ENCODE measurements at places on chromosomes 3 and 15.

DNA sequence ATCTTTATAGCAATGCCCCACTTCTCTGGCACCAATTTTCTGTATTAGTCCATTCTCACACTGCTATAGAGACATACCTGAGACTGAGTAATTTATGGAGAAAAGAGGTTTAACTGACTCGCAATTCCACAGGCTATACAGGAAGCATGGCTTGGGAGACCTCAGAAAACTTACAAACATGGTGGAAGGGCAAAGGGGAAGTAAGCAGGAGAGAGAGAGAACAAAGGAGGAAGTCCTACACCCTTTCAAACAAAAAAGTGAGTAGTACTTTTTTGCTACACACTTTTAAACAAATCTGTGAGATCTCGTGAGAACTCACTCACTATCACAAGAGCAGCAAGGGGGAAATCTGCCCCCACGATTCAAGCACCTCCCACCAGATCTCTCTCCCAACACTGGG is 67.8 kb upstream of the ZBED2 start:
- DNase-seq: no peak

DNA sequence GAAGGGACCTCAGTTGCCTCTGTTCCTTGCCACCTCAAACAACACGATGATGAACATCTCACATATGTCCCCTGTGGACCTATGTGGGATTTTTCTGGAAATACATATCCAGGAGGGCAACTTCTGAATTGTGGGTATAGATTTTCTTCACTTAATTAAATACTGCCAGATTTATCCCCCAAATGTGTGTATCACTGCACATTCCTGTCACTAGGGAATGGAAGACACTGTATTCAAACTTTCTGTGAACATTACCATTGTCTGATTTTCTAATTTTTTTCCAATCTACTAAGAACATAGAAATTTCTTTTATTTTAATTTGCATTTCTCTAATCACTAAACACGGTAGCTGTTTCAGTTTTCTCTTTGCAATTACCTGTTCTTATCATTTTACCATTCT is 102.0 kb upstream of the MRPS22 start:
- DNase-seq: no peak

- DNase-seq: no peak
These were observed 54.5 kb upstream of the VGLL3 start for GRCh38 chr3:87045473-87045872.

DNA sequence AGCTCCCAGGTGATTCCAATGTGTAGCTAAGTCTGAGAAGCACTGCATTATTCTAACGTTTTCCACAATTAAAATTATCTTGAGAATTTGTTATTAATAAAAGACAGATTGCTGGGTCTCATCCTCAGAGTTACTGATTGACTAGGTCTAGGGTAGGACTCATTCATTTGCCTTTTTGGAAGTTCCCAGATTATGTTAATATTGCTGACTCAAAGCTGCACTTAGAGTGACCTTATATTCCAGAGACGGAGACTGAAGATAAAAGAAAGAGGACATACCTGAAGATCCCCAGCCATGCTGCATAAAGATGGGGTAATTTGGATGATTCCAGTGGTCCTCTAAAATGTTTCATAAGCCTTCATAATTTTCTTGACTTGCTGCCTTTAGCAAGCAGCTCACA is 81.8 kb downstream of the PLSCR2 start:
- DNase-seq: no peak

DNA sequence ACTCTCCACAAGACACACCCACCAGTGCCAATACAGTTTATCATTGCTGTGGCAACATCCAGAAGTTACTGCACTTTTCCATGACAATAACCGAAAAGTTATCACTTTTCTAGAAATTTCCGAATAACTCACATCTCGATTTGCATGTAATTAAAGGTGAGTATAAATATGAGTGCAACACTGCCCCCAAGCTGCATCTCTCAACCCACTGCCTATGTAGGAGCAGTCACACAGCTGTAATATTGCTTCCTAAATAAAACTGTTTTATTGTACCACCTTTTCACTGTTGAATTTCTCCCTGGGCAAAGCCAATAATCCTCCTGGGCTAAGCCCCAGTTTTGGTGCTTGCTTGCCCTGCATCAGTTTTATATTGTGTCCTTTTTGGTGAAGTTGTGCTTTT is 601.0 kb upstream of the EPHA6 start:
- peak; percentile 15 for DNase-seq

DNA sequence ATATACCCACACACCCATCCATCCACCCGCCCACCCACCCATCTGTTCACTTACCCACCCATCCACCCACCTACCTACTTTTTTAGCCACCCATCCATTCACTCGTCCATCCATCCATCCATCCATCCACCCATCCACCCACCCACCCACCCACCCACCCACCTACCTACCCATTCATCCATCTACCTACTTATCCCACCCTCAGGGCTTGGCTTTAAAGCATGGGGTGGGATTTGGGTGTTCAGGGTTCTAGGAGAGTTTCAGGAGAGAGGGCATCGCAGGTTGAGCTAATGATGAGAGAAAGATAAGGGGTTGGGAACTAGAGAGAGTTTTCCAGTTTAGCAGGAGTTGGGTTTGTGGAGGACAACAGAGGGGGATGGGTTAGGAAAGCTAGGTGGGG is 9.7 kb downstream of the FBLN2 start:
- DNase-seq: no peak

DNA sequence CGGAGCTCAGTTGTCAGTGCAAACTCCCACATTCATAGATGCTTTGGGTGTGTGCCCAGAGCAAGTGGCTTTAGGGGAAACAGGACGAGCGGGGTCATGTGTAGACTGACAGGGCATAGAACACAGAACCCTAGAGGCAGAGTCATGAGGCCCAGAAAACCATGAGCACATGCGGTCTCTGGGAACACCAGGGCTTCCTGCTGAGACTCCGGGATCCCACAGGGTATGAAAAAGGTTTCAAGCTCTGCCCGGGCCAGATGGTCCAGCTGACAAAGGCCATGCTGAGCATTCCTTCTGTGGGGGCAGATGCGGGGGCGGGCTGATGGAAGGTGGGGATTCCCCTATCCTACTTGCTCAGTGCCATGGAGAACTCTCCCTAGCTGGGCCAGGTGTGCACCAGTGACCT is 44.8 kb downstream of the ROPN1B start:
- no peak for DNase-seq

- DNase-seq: no peak
These were observed 107.7 kb downstream of the MYO5A start for GRCh38 chr15:52421029-52421428.

- no peak for DNase-seq
These were observed 52.4 kb downstream of the EIF4E3 start for GRCh38 chr3:71672807-71673206.

DNA sequence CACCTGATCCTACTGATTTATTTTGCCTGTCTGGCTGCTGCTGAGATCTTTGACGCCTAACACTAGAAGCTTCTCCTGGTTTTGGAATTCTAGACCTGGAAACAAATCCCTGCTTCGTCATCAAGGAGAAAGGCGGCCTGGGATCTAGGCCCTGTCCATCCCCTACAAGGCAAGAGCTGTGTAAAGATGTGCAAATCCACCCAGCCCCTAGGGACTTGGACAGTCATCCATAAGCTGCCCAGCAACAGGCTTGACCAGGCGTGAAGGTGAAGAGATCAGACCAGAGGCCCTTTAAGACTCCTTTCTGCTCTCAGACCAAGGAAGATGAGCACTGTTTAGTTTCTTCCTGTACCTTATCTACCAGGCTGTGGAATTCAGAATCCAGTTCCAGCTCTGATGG is 32.2 kb downstream of the SLC41A3 start:
- DNase-seq: no peak

GRCh38 chr3:140234256-140234655 is 299.3 kb downstream of the CLSTN2 start:
- DNase-seq: no peak

DNA sequence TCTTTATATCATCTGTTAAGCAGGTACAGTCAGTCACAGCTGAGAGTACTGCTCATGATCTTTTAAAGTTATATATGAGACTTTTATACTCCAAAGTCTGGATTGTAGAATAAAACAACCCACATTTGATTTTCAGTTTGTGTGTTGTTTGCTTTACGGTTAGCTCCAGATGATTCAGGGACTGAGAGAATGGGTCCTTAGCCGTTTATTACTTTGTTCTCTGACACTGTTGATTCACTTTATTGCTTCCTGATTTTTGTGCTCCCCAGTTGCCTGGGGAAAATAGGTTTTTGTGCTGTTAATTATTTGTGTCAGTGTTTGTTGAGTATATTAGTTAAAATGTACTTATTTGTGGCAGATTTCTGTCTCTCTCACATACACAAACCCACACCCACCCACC is 8.6 kb upstream of the EBLN2 start:
- DNase-seq: no peak

DNA sequence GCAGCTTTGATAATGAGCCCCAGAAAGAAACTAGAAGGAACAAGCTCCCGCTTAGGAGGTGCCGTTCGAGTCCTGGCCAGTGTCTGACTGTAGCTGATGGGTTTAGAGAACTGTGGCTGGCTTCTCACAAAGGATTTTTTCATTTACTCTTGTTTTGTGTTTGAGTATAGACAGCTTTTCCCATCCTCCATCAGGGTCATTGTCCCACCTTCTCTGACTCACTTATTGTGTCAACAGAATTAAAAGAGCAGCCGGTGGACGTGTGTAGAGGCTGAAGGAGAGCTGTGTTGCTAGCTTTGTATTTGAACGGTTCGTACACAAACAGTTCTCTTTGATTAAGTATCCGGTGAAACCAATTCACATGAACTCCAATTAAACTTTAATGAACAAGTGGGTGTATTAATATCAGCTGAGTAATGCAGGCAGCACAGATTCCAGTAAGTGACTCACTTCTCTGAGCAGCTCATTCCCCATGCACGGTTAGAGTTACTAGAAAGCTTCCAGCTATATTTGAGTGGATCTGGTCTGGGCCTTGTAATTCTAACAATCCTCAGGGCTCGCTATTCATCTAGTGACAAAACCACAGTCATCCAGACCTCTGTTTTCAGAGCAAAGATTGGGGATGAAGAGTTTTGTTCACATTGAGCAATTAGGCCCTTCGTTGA is 141.0 kb downstream of the LPP start:
- DNase-seq: peak; percentile 92

- DNase-seq: no peak
These were observed 113.4 kb downstream of the OXNAD1 start for GRCh38 chr3:16378415-16378814.

GRCh38 chr3:111675846-111676210 is 80.7 kb upstream of the ZBED2 start:
- DNase-seq: no peak

DNA sequence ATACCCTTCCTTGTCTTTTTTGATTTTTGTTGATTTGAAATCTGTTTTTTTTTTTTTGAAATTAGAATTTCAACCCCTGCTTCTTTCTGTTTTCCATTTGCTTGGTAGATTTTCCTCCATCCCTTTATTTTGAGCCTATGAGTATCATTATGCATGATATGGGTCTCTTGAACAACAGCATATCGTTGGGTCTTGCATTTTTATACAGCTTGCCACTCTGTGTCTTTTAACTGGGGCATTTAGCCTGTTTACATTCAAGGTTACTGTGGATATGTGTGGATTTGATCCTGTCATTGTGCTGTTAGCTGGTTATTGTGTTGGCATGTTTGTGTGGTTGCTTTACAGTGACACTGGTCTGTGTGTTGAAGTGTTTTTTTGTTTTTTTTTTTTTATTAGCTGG is 99.7 kb upstream of the P3H2 start:
- no peak for DNase-seq

DNA sequence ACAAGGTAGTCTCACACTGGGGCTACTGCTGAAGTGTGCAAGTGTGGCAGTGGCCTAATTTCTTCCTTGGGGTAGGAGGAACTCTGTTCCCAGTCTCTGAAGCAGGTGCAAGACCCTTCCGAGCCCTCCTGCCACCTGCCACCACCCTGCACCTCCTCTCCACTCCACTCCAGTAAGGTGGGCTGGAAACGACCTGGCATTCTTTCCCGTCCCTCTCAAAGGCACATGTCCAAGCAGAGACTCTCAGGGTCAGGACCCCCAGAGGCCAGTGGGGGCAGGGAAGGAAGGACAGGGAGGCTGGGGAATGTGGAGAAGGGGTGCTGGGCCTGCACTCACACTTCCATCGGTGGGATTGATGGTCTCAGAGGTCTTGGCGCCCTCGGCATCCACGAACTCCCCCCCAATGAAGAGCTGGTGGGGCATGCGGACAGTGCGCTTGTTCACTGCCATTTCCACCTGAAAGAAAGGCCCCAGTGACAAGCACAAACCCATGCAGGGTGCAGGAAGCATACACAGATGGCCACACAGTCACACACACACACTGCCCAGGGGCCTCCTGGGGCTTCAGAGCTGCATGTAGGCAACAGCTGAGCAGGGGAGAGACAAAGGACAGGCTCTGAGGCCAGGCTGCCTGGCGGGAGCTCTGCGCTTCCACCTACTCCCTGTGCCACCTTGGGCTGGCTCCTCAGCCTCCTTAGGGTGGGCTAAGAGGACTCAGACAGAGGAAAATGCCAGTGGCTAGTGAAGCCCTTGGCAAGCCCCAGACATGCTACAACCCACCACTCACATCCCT is 43.8 kb downstream of the ALDH1L1 start:
- DNase-seq: no peak

GRCh38 chr3:179071323-179072099 is at the start of gene ZMAT3:
ZMAT3 (minus strand) TSS chr3:179071809; CDS start chr3:179067752, 4,057 bp downstream.
- DNase-seq: peak; percentile 90

- DNase-seq: no peak
These were observed 9.8 kb downstream of the RPL15 start for GRCh38 chr3:23926736-23927135.

- DNase-seq: no peak
These were observed 34.7 kb downstream of the HMCES start for GRCh38 chr3:129313415-129313664.

GRCh38 chr15:79170256-79170664 is 79.7 kb upstream of the RASGRF1 start:
- DNase-seq: no peak

GRCh38 chr15:68980786-68981185 is 33.7 kb upstream of the NOX5 start:
- peak; percentile 23 for DNase-seq

- no peak for DNase-seq
These were observed 296.7 kb upstream of the DPH6 start for GRCh38 chr15:35842631-35843030.

DNA sequence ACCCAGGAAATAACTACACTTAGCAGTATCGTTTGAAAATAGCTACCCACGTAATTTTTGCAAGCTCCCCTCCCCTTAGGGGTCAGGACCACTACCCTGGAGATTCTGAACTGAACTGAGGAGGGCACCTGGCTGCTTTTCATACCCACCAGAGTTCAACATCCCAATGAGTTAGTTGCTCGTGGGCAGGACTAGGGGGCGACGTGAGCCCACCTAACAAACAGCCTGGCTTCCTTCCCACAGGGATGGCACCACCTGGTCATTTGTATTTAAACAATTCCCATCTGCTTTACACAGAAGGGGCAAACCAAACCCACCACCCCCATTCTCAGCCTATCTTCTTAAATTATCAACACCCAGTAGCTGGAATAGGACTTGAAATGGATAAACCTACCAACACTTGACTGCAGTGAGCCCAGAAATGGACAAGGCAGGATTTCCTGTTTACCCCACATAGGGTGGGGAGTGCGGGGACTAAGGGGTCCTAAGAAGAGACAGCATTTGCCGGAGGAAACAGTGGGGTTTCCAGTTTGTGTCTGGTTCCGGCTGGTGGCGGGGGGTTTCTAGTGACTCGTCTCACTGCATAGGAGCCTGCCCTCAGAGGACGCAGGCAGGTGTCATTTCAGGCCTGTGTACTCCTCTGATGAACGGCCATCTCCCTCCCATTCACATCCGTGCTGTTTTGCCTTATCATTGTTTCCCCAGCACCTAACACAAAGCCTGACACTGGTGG is 11.6 kb upstream of the VGLL4 start:
- DNase-seq: no peak

Data from COLO829 (cell line).